ENCODE measurements at places on chromosomes 7 and 10.

DNA sequence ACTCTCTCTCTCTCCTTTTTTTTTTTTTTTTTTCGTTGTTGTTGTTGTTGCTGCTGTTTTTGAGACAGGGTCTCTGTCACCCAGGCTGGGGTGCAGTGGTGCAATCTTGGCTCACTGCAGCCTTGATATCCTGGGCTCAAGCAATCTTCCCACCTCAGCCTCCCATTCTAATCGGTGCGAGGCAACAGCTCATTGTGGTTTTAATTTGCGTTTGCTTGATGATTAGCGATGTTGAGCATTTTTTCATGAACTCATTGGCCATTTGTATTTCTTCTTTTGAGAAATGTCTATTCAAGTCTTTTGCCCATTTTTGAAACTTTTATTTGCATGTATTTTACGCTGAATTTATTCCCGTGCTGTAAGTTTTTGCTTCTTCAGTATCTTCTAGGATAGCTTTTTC lies 13.3 kb upstream of the ZC3HAV1L start:
- no peak for DNase-seq

- no peak for DNase-seq
Observed at GRCh38 chr10:27744802-27745731, 552 bp downstream of the MKX start.

- no peak for DNase-seq
Observed at GRCh38 chr10:3131098-3131497, 41.5 kb downstream of the PITRM1 start.

GRCh38 chr7:82676777-82677463 lies 233.3 kb upstream of the CACNA2D1 start:
- no peak for DNase-seq

GRCh38 chr7:112757337-112757736 lies 32.9 kb downstream of the TMEM168 start:
- DNase-seq: no peak

GRCh38 chr10:103554488-103555324 lies 61.2 kb downstream of the NEURL1 start:
- DNase-seq: peak; percentile 15

DNA sequence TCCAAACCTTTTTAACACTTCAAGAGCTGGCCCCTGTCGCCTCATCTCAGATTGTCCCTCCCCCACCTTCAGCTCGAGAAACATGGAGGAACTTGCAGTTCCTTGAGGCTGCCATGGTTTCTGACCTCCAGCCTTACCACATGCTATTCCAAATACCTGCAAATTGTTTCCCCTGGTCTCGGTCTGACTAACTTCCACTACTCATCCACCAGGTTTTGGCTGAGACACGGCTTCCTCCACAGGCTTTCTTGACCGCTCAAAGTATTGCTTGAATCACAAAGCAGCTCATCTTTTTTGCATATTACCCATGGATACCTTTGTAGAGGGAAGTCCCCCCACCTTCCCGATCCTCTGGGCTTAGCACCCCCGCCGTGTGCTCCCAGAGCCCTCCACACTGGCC lies 5.2 kb upstream of the SAMD8 start:
- DNase-seq: no peak

DNA sequence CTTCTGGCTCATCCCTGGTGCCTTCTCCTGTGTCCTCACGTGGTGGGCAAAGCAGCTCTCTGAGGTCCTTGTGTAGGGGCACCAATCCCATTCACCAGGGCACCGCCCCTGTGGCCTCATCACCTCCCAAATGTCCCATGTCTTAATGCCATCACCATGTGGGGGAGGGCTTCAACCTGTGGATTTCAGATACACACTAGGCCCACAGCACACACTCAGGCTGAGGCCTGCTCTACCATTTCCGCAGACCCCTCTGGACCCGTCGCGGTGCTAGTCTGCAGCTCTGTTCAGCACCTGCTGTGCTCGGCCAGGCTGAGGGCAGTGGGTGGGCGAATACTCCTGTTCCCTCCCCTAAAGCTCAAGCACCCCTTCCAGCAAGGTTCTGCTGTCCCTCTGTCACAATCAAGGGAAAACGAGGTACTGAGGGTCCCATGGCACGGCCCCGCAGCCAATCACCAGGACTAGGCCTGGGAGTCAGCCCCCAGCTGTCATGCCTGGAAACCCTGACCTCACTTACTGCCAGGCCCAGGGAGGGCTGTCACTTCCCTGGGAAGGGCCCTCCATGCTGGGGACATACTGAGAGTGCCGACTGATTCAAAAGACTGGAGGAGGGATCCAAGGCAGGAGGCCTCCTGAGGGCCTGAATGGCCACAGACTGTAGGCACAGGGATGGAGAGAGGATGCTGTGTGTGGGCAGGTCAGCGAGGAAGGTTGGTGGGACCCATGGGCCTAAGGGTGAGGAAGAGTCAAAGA lies 123.8 kb upstream of the RET start:
- DNase-seq: no peak

DNA sequence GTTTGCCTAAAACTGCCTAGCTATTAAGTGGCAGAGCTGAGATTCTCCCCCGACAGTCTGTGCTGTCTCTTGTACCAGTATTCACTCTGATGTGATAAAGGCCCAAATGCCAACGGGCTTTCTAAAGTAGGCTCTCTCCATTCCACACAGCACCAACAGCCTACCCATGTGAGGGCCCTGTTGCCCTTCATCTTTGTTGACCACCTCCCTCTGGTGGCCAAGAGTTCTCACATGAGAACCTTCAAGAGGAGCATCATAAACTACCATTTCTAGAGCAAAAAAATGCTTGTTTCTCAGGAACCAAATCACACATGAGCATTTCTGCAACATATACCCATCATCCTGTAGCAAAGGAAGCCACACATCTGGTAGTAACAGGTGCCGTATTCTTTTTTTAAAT lies 185.8 kb downstream of the GRM8 start:
- no peak for DNase-seq

GRCh38 chr10:93357680-93358079 lies 124.5 kb downstream of the MYOF start:
- DNase-seq: no peak

DNA sequence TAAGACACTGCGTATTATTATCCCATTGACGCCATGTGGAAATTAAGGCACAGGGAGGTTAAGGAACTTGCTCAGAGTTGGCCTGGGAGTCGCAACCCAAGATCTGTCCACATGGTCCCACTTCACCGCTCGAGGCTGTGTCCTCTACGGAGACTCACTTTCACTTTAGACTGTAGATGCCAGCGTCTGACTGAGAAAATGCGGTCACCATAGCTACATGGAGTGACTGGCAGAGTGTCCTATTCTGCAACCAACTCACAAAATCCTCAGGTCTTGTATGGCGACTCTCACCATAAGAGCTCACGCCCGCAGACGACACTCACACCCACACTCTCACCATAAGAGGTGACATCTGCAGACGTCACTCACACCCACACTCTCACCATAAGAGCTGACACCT lies 257.9 kb downstream of the PTPRN2 start:
- DNase-seq: no peak

DNA sequence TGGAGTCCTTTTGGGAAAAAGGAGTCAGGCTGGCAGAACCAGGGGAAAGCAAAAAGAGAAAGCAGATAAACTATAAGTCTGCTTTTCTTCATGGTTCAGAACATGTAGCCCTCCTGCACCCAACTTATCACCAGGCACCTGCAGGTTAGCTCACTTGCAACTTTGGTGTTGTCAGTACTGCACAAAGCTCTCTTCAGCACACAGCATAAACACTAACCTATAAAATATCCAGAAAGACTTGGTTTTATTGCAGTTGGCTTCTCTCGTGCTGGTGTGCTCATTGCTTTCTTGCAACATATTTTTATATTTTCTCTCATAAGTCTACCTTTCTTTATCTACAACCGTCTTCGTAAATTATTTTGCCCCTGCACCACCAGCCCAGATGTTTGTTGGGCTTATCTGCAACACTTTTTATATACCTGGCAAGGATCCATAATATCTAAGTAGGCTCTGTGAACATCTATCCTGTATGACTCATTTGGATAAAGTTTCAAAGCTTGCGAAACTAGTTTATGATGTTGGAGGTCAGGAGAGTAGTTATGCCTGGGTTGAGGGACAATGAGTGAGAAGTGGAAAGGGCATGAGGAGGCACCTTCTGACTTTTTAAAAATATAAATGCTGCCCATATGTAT lies 164.6 kb downstream of the ANKRD30A start:
- DNase-seq: no peak

- DNase-seq: no peak
Observed at GRCh38 chr10:67789769-67790168, 48.2 kb downstream of the DNAJC12 start.

- no peak for DNase-seq
Observed at GRCh38 chr7:41691286-41692190, 11.4 kb downstream of the INHBA start.

DNA sequence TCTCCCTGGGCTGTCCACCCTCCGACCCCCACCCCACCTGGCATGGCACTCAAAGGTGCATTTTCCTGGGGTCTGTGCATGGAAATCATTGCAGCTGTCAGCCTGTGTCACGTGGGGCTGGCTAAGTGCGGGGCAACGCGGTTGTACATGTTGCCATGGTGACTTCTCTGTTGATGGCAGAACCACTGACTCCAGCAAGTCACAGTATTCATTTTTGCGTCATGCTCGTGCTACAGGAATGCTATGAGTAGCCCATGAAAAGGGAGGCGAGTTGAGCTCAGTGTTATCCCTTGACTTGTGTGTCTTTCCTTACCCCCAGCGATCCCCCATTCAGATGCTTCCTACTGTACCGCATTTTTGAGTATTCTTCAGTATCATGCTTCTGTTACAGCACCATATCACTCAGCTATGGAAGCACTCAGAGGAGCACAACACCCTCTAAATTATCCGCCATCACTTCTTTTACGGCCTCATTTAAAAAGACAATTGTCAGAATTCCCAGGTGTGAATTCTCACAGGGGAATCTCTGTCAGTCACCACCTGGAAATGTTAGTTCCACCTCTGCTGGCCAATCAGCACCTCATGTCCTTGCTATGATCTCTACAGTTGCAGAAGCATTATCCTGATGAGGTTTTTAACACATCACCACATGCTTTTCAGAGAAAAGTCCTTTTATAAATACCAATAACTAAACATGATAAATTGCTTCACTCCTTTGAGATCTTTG lies 194.4 kb upstream of the C7orf33 start:
- no peak for DNase-seq

DNA sequence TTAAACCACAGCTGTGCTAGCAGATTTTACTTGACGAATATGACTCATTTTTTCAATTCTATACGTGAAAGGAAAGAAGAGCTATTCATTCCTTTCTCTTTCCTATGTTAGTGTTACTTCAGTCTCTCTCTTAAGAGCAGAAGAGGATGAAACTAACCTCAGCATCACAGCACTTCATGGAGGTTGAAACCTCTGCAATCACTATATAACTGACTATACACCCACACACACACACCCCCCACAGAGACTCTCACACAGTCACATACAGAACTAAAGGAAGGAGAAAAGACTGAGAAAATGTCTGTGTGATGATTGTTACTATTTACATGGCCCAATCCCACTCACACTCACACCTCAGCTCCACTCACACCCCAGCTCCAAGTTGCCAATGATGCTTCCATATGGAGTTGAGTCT lies 104.2 kb downstream of the KIF20B start:
- no peak for DNase-seq

- no peak for DNase-seq
Observed at GRCh38 chr10:18418541-18419215, 232.7 kb downstream of the NSUN6 start.

- DNase-seq: no peak
Observed at GRCh38 chr7:124376111-124376510, 343.2 kb upstream of the TMEM229A start.

DNA sequence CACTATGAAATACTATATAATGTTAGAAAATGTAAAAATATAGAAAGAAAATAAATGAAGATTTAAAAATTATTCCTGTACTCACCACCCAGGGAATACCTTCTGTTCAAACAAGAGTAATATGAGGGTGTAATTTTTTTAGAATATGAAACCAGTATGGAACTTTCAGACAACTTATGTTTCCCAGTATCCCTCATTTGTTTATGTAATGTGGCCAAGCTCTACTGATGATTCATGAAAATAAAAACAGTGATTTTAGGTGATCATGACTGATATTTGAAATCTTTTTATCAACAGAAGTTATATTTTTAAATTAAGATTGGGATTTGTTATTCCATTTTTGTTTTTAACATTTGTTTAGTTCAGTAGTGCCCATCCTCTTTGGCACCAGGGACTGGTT lies 18.8 kb downstream of the SLK start:
- DNase-seq: no peak

DNA sequence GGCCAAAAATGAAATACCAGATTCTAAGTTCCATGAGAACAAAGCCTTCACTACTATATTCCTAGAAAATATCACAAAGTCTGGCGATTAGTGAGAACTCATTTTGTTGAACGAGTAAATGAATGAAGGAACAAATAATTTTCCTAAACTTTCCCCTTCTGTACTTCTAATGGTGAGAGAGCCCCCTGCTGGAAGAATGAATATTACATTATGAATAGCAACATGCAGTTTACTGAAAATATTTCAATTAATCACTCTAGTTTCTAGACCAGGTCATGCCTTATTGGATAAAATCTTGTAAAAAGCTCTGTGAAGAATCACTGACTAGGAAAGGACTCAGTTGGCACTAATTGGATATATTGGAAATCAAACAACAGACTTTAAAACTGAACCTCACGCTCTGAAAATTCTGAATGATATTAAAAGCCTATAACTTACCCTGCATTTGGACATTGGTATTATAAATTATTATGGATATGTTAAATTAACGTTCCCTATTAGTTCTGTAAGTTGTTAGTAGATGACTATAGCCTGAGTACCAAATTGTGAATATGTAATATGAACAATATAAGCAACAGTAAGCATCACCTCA lies 32.4 kb upstream of the MTPN start:
- no peak for DNase-seq

- no peak for DNase-seq
Observed at GRCh38 chr10:49164559-49165188, 23.5 kb downstream of the TMEM273 start.

- no peak for DNase-seq
Observed at GRCh38 chr10:84820596-84820995, 492.2 kb downstream of the CCSER2 start.

DNA sequence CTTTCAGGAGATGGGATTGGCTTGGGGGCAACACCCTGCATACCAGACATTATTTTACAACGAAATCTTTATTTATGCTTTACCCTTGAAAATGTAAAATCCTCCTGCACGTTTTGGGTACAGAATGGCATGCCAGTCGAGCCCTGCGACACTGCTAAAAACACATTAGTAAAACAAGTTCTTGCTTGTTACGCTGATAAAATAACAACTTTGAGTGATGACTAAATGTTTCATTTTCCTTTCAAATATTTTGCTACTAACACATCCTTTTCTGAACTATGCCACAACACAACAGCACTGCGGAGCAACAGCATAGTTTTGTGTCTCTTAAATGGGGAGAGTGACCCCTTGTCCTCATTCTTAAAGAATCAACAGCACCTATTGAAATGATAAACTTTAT lies 76.0 kb upstream of the SEMA3D start:
- no peak for DNase-seq

GRCh38 chr7:27839099-27839498 lies 99.1 kb downstream of the TAX1BP1 start:
- DNase-seq: no peak

All from fibroblast of skin of left biceps (primary cell).